HS-27A (cell line): ENCODE measurements at places on chromosomes 5 and 9.

GRCh38 chr5:81773574-81773973, 22.7 kb upstream of the SSBP2 start:
- DNase-seq: no peak

GRCh38 chr5:168315416-168316138, 24.1 kb downstream of the WWC1 start:
- DNase-seq: no peak

GRCh38 chr9:8757881-8758280, 958.3 kb upstream of the DMAC1 start:
- no peak for DNase-seq

DNA sequence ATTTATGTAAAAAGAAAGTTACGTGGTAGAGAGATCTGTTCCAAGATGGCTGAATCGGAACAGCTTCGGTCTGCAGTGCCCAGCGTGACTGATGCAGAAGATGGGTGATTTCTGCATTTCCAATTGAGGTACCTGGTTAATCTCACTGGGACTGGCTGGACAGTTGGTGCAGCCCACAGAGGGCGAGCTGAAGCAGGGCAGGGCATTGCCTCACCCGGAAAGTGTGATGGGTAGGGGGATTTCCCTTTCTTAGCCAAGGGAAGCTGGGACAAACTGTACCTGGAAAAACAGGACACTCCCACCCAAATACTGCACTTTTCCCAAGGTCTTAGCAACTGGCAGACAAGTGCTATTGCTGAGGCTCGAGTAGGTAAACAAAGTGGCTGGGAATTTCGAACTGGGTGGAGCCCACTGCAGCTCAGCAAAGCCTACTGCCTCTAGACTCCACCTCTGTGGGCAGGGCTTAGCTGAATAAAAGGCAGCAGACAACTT, 13.1 kb upstream of the HSD17B4 start:
- DNase-seq: no peak

GRCh38 chr5:138573949-138574670, 1.1 kb downstream of the HSPA9 start:
- DNase-seq: no peak

GRCh38 chr5:135276151-135276550, 122.9 kb downstream of the MACROH2A1 start:
- DNase-seq: no peak

- no peak for DNase-seq
Observed at GRCh38 chr9:35690614-35691333, 1.0 kb upstream of the TPM2 start.

GRCh38 chr9:132211570-132211969, 49.7 kb downstream of the NTNG2 start:
- no peak for DNase-seq

DNA sequence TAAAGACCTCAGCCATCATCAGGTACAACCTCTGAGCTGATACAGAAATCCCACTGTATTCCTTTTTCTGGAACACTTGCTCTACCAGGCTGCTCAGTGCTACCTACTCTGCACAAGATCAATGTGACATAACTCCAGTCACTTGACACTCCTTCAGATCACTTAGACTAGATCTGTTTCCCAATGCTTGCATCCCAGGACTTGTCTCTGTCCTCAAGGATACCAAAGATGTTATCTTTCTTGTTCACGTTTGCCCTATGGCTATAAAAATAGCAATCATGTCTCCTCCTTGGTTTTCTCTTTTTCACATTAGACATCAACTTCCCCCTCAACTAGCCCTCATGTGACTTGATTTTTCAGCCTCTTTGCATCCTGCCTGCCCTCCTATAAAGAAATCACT, 188.1 kb upstream of the PTGER4 start:
- no peak for DNase-seq

DNA sequence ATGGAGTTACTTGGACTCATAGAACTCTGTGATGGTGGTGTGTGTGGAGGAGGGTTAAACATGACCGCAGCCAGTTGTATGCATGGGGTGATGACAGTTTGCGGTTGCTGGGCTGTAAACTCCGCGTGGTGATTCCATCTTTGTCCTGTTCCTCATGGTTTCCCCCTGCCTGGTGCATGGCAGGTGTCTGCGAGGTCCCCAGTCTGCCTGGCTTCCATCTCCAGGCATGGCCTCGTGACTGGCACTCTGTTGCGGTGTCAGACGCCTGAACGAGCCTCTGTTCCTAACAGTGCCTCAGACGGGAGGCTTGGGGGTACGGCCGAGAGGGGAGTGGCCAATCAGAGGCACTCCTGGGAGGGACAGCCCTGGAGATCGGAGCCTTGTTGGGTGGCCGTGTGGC, 33.9 kb upstream of the SH3PXD2B start:
- DNase-seq: no peak

DNA sequence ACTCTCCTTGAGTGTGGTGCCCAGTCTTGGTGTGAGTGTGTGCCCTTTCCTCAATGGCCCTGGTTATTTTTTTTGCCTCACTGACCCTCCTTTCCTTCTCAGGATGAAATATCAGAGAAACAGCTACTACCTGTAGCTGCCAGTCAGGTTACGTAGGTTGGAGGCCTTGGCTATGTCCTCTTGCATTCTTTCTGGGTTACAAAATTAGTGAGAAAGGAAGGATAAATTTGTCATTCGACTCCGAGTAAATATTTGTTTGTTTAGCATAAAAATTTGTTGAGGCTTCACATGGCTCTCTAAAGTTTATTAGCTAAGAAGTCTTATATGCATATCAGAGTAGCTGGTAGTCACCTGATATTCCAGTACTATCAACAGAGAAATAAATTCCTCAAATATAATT, 15.4 kb downstream of the MACIR start:
- DNase-seq: no peak

- no peak for DNase-seq
Observed at GRCh38 chr9:103649086-103649485, 445.0 kb upstream of the SMC2 start.

GRCh38 chr9:70535546-70536323, 121.3 kb upstream of the KLF9 start:
- DNase-seq: no peak

GRCh38 chr5:52996979-52997378, 7.8 kb downstream of the ITGA2 start:
- no peak for DNase-seq

- DNase-seq: peak; percentile 74
Observed at GRCh38 chr9:21591221-21592062, 109.3 kb upstream of the IFNE start.

DNA sequence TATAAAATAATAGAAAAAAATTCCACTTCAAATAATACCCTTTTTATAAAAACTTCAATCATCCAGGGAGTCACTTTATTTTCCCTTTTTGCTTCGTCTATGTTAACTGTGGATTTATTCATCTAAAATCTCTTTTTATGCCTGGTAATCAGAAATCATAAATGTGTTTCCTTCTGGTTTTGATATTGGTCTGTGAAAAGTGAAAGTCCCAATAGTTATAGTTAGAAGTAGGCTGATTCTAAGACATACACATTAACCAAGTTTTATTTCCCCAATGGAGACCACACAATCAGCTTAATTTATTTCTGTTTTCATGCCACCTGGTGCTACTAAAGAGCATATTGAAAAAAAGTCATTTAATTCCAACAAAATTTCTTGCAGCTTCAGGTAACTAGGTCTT, 45.7 kb downstream of the ZNF474 start:
- no peak for DNase-seq

- DNase-seq: no peak
Observed at GRCh38 chr9:126084008-126084407, 242.6 kb upstream of the MVB12B start.

GRCh38 chr5:37886242-37886905, 46.5 kb upstream of the GDNF start:
- no peak for DNase-seq

- no peak for DNase-seq
Observed at GRCh38 chr9:86979657-86980056, 32.4 kb upstream of the GAS1 start.

GRCh38 chr9:131277910-131278701, 1.8 kb upstream of the FAM78A start:
- DNase-seq: no peak

DNA sequence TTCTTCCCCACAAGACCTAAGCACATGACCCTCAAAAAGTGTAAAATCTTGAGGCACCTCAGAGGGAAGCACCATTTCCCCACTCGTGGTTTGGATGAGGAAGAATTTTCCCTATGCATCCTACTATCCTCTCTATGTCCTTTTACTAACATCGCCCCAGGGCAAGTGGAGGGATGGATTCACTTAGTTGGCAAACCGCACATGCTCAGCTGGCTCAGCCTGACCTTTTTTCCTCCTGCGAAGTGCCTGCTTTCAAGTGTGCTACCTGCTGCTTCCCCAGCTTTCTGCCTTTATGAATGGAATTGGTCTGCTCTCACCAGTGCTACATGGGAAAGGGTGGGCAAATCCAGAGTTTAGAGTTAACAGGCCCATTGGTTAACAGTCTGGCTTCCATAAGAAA, 56.6 kb upstream of the IFNK start:
- no peak for DNase-seq

- DNase-seq: no peak
Observed at GRCh38 chr5:3364433-3364832, 231.2 kb upstream of the IRX1 start.

GRCh38 chr5:177610770-177611445, 11.0 kb downstream of the B4GALT7 start:
- DNase-seq: no peak

GRCh38 chr5:24059006-24059405, 551.6 kb downstream of the PRDM9 start:
- DNase-seq: no peak

DNA sequence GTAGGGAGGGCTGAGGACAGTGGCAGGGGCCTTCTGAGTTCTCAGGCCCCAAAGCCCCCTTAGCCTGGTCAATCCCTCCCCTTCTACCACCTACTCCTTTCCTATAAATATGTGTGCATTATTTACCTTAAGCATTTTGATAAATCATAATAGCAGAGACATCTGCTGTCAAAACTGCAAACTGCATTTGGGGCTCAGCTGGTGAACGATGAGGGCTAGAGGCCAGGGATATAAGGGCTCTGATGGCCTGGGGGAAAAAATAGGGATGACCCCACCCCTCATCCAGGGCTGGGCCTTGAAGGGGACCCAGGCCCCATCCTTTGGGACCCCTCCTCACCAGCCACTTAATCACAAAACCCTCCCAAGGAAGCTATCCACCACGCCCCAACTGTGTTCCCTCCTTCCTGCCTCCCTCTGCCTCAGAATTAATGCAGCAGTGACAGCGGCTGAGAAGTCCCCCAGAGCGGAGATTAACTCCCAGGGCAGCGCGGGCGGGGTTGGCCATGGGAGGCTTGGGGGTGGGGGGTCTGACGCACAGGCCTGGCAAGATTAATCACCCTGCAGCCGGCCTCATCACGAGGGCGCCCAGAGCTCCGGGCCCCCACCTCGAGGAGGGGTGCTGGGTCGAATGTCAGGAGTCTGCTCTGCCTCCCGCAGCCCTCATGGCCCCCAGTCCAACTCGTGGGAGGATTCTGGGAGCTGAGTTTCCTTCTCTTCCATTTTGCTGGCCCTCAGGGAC, 42.1 kb downstream of the CXXC5 start:
- DNase-seq: no peak

DNA sequence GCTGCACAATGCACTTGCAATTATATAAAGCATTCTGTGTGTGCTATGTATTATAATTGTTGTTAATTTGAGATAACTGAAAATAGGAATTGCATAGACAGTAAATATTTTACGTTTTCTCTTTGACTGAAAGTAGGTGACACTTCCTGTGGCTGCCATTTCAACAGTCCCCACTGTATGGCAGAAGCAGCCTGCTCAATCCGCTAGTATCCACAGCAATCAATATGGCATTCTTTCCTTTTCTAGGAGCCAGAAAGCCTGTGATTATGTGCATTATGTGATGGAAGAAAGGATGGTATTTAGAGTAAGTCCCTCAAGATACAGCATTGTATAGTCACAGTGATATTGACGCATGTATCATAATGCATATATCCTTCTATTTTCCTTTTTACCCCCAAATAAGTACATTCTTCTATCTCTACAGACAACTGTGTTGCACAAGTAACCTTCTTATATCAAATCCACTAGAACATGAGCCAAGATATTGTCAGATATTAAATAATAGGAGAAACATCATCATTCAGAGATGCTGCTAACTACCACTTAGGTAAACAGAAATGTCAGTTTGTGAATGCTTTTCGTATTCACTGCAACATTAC, 59.7 kb downstream of the CARTPT start:
- no peak for DNase-seq

- no peak for DNase-seq
Observed at GRCh38 chr5:159095866-159096242, 3.9 kb downstream of the EBF1 start.

DNA sequence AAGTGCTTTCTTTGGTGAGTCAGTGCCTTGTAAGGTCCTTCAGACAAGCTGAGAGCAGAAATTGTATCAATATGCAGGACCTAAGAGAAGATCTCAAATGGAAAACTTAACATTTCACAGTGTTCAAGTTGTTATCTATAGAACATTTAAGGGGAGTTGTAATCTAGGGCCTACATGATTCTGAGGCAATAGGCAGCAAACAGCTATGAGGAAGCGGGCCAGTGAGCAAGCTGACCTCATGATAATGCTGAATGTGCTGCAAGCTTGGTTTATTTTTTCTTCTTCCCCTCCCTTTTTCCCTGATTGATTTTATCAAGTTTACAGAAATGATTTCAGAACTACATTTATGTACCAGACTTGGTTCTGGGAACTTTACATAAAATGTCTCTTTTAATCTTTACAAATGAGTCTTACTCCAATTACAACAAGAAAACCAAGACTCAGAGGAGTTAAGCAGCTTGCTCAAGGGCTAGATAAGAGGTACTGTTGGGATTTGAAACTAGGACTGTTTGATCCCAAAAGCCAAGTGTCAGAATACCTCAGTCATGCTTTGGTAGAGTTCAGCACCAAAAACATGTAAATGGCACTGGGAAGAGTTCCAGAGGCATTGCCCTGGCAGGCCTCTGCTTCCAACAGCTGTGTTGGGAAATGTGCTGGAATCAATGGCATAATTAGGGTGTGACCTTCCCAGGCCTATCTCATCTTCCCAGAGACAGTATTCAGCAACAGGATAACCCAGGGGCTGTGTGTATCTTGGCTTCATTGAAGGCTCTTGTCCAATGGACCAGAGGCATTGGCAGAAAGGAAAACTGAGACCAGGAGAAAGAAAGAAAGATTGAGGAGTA, 130.1 kb downstream of the LRRC70 start:
- DNase-seq: no peak

- no peak for DNase-seq
Observed at GRCh38 chr5:460273-460625, 17.3 kb downstream of the EXOC3 start.

DNA sequence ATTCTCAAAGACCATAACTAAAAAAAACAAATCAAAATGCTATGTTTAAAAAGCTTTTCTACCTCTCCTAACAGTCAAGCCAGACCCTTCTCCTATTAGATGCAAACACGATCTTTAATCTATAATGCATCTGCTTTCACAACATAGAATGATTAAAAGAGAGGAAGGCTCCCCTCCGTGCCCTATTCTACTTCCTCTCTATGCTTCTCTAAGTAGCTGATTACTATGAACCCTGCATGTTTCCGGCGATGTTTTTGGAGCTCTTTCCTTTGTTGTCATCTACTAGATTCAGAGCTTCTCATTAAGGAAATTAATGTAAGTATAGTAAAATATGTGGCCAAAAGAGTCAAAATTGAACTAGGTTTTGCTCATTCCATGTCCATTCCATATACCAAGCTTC, 29.2 kb upstream of the CEP120 start:
- DNase-seq: no peak
